ENCODE measurements at places on chromosomes 1 and 21.
A peak's percentile ranks its signal among the peaks of the same experiment; 100 is the strongest.

DNA sequence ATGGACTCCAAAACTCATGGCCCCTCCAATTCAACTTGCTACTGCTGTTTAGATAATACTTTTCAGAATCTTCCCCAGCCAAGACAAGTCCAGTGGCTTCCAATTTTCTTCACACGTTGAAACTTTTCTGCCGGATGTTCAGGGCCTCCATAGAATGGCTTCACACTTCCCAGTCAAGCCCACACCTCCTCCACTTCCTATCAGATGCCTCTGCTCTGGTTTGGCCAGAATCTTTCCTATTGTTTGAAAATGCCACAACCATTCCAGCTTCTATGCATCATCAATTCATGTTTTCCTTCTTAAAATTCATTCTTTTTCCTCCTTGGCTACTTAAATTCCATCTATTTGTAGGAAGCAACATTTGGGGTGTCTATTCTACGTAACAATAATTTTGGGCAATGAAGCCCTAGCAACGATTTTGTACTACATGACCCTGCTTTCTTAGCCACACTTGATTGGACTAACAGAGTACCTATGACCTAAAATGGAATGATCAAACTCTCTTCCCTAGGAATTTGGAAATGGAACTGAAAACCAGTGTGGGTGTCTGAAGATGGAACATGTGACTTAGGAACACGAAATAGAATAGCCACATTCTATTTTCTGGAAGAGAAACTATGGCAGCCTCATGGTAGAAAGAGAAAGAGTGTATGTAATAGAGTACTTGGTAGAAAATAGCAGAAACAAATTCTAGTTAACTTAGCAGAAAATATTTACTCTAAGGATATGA lies 74.1 kb upstream of the CNIH3 start:
- no peak for DNase-seq

DNA sequence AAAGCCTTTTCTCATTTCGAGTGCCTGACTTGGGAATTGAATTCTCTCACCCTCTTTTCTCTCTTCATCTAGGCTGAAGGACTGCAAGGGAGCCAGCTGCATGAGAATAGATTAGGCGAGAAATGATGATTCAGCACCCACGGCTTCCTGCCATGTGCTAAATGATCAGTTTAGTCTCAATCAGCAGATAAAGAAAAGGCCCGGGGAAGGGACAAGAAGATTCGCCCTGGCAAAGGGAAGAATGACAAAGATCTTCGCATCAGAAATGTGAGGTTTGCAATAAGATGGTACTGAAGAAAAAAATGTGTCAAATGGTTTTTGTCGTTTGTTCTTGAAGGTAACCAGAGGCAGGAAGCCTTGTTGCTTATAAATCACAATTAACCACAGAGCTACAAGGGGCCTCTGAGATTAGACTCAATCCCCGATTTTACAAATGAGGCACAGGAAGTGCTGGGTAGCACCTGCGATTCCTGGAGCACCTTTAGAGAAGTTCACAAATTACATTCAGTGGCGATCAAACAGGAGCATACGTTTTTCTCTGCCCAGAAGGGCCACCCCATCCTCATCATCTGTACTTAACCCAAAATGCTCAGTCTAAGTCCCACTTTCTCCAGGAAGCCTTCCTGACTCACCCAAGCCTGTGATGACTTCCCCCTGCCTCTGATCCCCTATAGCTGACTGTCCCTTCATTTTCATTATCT lies 183.4 kb downstream of the ZNF281 start:
- no peak for DNase-seq

DNA sequence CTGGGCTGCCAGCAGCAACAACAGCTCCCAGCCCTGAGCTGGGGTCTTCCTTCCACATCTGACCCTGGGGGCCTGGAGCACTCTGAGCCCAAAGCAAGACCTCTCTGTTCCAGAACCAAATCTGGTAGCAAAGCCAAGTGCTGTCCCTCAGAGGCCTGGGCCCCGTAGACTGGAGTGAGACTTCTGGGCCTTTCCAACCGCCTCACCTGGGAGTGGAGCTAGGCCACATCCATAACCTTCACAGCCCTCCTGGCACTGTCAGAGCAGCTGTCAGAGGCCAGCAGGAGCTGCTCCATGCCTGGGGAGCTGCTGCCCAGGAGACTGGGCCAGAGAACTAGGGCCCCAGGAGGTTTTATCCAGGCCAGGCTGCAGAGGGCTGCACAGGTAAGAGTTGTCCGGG lies 15.4 kb upstream of the SLC5A9 start:
- no peak for DNase-seq

DNA sequence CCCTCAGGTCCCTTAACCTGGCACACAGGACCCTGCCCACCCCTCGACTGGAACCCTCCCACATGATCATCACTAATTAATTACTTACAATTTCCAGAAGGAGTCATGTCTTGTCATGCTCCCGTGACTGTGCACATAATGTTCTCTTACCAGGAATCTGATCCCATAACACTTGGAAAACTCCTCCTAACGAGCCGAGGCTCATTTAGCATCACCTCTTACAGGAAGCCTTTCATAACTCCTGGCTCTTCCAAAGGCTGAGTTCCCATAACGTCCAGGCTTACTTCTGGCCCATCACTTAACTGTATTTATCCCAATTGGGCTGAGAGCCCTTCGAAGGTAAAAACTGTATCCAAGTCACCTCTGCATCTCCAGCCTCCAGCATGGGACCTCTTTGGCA lies 147.9 kb upstream of the JUN start:
- no peak for DNase-seq

GRCh38 chr1:28886731-28887418 lies 27.5 kb upstream of the EPB41 start:
- peak; percentile 85 for DNase-seq

DNA sequence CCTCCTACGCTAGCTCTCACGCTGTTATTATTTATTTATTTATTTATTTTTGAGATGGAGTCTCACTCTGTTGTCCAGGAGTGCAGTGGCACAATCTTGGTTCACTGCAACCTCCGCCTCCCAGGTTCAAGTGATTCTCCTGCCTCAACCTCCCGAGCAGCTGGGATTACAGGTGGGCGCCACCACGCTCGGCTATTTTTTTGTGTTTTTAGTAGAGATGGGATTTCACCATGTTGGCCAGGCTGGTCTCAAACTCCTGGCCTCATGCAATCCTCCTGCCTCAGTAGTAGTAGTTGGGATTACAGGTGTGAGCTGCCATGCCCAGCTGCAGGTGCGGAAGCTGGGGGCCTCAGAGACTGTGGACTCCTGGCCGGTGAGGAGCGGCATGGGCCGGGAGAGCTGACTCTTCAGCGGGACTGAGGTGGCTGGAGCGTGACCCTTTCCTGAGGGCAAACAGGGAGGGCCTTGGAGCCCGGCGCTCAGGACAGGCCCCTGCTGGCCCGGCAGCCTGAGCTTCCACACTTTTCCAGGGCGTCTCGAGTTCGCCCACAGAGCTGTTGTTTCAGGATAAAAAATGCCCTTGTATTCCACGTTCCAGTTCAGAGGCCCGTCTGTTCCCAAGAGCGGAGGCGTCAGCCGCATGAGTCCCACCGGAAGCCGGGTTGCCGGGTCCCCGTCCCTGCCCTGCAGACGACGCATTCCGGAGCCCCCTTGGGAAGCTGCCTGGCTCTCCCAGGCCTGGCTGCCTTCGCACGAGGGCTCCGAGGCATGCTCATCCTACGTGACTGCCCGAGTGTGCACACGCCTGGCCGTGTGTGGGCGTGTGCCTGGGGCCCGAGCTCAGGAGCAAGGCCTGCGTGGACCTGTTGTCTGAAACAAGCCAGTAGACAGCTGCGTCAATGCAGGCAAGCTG lies 126.2 kb downstream of the SIK1 start:
- peak; percentile 80 for DNase-seq

- no peak for DNase-seq
Measured at GRCh38 chr1:161200421-161200991, 1.7 kb upstream of the ADAMTS4 start.

DNA sequence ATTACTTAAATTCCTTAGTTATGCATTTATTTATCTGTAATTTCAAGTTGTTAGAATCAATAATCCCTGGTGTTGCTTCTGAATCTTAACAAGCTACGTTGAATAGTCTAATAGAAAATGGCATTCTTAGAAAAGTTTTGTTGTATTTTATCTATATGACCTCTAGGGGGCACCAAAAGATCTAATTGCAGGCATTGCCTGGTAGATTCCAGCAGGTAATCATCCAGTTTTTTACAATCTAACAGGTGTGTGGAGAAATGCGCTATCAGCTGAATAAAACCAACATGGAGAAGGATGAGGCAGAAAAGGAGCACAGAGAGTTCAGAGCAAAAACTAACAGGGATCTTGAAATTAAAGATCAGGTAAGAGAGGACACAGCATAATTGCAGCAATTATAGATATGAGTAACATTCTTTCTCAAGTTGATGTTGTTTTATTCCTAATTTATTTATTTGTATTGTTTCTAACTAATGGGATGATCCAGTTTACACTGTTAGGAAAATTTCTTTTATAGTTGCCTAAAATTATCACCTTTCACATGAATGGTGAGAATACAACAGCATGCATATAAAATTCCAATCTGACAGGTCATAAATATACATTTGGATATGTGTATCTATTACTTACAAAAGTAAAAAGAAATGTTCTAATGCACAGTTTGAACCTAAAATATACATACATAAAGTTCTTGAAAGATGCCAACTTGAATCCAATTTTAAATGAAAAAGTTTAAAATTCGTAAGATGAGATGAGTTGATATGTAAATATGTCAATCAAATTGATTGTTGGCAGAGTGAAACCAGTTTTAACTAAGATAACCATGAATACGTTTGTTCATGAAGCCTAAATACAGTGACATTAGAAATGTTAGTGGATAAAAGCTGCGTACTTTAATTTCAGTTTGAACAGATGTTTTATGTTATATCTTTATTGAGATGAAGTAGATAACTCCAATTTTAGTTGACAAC lies 88.4 kb downstream of the SDCCAG8 start:
- DNase-seq: no peak

DNA sequence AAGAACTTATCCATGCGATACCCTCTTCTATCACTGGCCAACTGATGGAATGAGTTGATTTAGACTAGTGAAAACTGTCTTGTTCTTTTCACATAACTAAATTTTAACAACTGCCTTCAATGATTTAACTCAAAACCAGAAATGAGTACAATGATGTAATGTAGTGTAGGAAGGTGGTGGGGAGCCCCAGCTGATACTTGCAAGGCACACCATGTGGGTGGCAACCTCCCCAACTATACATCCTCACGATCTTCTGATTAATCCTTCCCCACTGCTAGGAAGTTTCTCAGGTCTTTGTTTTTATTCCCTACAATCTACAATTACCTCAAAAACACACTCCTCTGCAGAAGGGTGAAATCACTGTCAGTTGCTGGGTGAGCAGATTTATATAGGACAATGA lies 100.7 kb downstream of the KCTD3 start:
- DNase-seq: no peak

- DNase-seq: no peak
Measured at GRCh38 chr1:20891091-20891490, 104.0 kb upstream of the HP1BP3 start.

- DNase-seq: no peak
Measured at GRCh38 chr1:86756062-86756406, 51.7 kb downstream of the SH3GLB1 start.

DNA sequence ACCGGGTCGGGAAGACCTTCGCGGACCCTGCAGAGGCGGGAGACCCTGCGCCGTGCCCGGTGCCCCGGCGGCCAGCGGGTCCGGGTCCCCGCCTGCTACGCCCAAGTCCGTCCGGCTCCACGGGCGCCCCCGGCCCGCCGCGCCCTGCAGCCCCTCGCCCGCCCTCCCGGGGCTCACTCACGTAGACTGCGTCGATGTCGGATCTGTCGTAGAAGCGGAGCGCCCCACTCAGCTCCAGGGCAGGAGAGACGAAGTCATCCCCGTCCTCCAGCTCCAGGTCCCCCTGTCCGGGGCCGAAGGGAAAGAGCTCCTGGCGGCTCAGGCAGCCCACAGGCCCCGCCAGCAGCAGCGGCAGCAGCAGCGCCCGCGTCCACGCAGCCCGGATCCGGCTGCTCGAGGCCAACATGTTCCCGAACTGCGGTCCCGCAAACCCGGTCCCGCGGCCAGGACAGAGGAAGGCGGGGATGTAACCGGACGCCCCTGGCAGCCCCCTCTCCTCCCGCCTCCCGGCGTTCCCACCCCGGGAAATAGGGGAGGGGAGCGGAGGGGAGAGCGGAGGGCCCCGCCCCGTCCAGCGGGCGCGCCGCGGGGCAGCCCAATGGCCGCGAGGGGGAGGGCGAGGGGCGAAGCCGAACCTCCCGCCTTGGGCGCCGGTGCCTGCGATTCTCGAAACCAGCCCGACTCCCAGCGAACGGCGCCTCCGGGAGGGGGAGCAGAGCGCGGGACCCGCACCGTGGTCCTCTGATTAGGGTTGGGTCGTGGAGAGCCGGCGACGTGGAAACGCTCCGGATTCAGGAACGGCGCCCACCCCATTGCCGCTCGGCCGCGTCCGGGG lies at the start of gene NID1:
NID1 (minus strand) TSS at position 417 of the 835 bp plus-strand sequence; CDS start at position 406, 11 bp downstream.
- DNase-seq: peak; percentile 92

DNA sequence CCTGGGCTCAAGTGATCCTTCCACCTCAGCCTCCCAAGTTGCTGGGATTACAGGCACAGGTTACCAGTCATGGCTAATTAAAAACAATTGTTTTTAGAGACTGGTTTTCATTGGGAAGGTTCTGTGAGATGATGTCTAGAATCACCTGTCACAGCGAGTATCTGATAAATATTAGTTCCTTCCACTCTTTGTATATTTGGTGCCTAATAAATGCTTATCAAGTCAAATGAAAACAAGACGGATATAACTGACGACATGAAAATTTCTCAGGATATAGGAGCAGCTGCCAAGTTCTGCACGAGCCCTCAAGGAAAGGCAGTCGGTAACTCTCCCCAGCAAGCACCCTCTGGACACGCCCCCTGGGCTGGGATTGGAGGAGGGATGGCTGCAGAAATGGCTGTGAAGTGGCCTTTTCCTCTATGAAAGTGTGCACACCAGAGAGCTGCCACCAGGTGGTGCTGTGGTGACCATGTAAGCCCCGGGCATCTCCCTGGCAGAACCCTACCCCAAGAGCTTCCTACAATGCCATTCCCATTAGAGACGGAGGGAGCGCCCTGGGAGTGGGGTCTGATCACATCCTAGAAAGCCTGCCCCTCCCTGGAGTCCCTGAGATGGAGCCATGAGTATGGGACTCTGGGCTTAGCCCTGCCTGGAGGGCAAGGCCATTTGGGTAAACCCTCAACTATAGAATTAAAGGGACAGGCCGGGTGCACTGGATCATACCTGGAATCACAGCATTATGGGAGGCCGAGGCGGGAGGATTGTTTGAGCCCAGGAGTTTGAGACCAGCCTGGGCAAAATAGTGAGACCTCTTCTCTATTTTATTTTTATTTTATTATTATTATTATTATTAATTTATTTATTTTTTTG lies 50.9 kb downstream of the HTR6 start:
- peak; percentile 89 for DNase-seq

DNA sequence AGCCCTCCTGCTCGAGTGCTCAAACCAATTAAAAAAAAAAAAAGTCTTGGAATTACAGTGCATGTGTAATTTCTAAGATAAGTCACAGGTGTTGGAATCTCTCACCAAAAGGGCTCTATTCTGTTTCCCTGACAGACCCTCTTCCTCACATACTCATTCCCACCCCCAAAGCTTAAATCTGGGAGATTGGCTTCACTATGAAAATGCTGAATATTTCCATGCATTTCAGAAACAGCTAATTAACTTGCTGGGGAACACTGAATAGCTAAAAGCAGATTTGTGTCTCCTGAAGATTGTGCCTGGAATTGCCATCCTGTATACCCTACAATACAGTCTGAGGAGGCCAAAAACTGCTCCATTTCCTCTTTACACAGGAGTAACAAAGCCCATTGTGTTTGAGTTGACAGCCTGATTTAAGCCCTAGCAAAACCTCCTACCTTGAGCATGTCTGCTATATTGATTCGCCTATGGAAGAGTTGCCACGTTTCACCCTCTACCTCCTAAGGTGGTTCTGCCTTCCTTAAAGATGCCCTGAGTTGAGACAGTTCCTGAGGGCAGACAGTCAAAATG lies 1.4 kb upstream of the PIK3R3 start:
- DNase-seq: no peak
